SHP77 (cell line): ENCODE measurements at places on chromosomes 12 and 14.
A peak's percentile ranks its signal among the peaks of the same experiment; 100 is the strongest.

- DNase-seq: no peak
Observed at GRCh38 chr12:82873951-82874350, 187.2 kb downstream of the TMTC2 start.

- no peak for DNase-seq
Observed at GRCh38 chr12:44294649-44295048, 458.8 kb downstream of the TMEM117 start.

DNA sequence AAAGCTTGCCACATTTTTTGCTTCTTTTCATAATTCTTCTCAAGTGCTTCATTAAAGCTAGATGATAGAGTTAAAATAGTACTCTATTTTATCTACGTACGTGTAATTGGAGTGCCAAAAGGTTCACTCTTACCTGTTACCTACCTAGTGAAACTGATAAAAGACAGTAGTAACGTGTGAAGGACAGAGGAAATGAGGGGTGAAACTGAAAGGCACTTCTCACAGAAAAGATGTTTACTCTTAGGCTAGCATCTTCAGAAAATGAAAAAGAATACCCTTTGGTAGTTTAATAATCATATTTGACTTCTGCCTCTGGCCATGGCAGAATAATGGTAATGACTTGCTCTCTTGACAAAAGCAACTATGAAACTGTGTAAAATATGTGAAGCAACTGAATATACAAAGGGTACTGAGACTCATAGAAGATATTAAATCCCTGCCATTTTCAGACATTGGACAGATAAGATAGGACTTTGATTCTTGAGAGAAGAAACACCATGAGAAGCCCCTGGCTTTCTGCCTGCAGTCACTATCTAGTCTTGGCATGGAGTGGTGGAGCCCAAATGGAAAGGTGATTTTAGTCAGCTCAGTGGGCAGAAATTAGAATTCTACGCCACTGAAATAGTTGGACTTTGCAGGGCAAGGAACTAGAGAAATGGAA lies 6.3 kb upstream of the EVL start:
- DNase-seq: no peak

- DNase-seq: no peak
Observed at GRCh38 chr14:32090686-32091085, 13.6 kb downstream of the ARHGAP5 start.

GRCh38 chr14:63922696-63923421 lies 70.1 kb downstream of the SYNE2 start:
- DNase-seq: peak; percentile 30

DNA sequence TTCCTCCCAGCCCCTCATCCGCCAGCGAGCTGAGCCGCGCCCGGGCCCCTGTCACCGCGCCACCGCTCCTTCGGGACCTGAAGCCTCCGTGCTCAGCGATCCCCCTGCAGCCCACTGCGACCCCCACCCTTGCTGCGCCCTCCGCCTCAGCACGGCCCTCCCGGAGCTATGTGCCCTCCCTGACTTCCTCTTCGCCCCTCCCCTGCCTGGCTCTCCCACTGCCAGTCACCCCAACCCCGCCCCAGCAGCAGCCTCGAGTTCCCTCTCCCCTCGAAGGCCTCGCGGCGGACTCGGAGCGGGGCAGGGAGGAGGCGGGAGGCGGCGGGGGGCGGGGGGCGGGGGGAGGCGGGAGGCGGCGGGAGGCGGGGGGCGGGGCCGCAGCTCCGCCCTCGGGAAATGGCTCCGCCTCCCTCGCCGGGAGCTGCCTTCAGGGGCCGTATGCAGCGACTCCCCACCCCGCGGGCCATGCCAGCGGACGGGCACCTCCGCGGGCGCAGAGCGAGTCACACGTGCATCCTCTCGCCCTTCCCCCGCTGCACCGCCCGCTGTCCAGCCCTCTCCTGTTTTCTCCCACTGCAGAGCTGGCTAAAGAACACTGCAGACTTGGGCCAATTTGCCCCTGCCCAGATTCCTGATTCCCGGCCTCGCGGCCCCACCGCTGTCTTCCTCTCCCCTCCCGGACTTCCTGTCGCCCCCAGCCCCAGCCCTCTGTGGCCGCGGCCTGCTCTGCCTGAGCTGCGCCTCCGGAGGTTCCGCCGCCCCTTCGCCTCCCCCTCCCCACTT lies 29.1 kb upstream of the ADIPOR2 start:
- peak; percentile 30 for DNase-seq

DNA sequence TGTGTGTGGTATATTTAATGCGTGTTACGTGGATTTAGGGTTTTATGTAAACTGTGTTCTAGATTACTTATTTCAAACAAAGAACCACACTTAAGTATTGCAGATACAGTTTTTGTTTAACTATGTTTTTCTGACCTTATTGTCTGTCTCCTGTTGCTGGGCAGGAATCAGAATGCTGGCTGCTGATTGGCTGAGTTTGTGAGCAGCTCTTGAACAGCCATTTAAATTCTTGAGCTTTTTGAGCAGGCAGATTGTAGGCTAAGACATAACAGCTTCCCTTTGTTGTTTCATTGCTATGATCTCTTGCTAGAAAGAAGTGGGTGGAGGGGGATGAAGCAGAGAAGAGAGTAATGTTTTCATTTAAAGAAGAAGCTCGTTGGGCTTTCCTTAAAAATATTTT lies 52.2 kb downstream of the ATF7IP start:
- peak; percentile 26 for DNase-seq
